ENCODE measurements at places on chromosomes 2 and 18. TPM values are rescaled to one million over a fixed set of nuclear protein-coding genes. Genes with fewer than 3 reads are reported as not detected.

DNA sequence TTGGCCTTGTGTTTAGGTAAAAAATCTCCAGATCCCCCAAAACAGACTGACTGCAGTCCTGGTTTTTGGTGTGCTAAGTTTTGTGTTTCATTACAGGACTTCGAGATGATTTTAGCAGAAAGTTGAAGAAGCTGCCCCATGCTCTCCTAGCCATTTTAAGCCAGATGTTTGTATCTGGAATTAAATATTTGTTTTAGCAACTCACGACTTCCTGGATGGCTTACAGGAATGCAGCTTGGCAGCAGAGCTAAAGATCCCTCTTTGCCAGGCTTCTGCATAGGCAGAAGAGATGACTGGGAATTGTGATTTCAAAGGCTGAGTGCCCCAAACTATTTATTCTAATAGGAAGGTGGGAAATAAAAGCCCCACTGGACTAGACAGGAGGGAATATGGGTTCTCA is 31.1 kb downstream of the ONECUT2 start:
- peak; percentile 42 for DNase-seq

DNA sequence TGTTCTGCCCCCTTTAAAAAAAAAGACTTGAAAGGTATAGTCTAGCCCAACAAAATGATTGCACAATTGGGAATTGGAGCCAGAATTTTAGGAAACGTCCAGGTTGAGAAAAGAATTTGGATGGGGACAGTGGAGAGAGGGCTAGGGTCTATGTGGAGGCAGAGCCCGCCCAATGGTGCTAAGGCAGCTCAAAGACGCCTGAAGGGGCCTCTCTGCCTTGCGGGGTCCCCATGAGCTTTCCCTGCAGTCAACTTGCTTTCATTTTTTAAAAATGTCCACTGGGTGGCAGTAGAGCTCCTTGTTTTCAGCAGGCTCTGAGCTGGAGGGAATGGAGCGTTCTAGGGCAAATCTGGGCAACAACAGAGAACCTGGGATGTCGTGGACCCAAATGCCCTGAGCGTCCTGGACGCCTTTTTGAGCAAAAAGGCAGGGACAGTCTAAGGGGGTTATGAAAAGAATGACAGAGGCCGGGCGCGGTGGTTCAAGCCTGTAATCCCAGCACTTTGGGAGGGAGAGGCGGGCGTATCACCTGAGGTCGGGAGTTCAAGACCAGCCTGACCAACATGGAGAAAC is 40.2 kb upstream of the ITM2C start:
- DNase-seq = no peak

- no peak for DNase-seq
Observed at GRCh38 chr2:152477347-152478092, 142.5 kb downstream of the FMNL2 start.

GRCh38 chr2:209534228-209534627 is 110.4 kb downstream of the MAP2 start:
- no peak for DNase-seq

GRCh38 chr18:48999569-48999968 is 48.8 kb upstream of the SMAD7 start:
- no peak for DNase-seq

The ARHGAP25 gene
- total RNA-seq = 5.7 TPM

The DNAJB2 gene
- 66.0 TPM for total RNA-seq

The CDH19 gene
- 37.8 TPM for total RNA-seq

The SS18 gene
- total RNA-seq = 166 TPM
